H1 (cell line): ENCODE measurements at places on chromosomes 7 and 10. TPM values are rescaled to one million over a fixed set of nuclear protein-coding genes. Genes with fewer than 3 reads are reported as not detected.

The TEX47 gene
- not detected in 2 replicates for total RNA-seq

The ANKRD61 gene
- total RNA-seq: 0.32 and 0.42 TPM in 2 replicates

The PNLIP gene
- total RNA-seq: not detected in 2 replicates

The FAM221A gene
- 20.3 and 21.5 TPM in 2 replicates for total RNA-seq

The PTPRN2 gene
- total RNA-seq: 3.6 and 4.5 TPM in 2 replicates

The CRTAC1 gene
- 0.91 and 1.1 TPM in 2 replicates for total RNA-seq

The FFAR4 gene
- total RNA-seq: not detected in 2 replicates

The CALML3 gene
- total RNA-seq: not detected in 2 replicates

The C10orf90 gene
- not detected in 2 replicates for total RNA-seq

The STOX1 gene
- total RNA-seq: 2.5 and 2.6 TPM in 2 replicates

The PAPOLB gene
- total RNA-seq: 0.11 and 0.15 TPM in 2 replicates

The RRP12 gene
- 65.8 and 71.9 TPM in 2 replicates for total RNA-seq

The CCDC146 gene
- 0.63 and 2.4 TPM in 2 replicates for total RNA-seq

The ABLIM1 gene
- total RNA-seq: 51.2 and 52.1 TPM in 2 replicates
